Cortex of kidney (tissue), 1 donor: ENCODE measurements at places on chromosomes 1 and 21.

- DNase-seq = no peak
Measured at GRCh38 chr1:1567152-1567875, 7.3 kb downstream of the SSU72 start.

DNA sequence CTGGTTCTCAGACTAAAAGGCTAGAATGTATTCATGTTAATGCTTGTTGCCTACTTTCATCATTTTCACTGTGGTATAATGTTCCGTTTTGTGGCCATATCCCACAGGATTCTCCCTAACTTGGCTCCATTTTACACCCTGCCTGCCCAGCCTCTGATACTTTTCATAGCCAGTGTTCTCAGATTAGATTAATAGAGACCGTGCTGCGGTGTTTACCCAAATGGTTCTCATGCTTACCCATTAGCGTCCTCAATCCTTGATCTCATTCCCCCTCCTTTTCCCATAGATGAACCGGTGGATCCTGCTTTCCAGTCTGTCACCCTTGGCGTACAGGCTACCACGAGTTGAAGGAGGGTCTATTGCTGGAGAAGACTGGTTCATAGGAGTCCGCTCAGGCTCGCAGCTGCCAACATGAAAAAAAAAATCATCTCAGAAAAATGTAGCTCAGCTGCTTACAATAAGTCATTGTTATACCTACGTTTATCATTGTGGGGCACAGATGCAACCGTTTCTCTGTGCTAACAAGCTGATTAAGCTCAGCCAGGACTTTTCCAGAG is 78.7 kb downstream of the SETD4 start:
- no peak for DNase-seq

GRCh38 chr1:209585672-209586071 is 2.2 kb downstream of the CAMK1G start:
- DNase-seq = no peak

- no peak for DNase-seq
Measured at GRCh38 chr1:230994860-230995259, 16.0 kb downstream of the ARV1 start.

DNA sequence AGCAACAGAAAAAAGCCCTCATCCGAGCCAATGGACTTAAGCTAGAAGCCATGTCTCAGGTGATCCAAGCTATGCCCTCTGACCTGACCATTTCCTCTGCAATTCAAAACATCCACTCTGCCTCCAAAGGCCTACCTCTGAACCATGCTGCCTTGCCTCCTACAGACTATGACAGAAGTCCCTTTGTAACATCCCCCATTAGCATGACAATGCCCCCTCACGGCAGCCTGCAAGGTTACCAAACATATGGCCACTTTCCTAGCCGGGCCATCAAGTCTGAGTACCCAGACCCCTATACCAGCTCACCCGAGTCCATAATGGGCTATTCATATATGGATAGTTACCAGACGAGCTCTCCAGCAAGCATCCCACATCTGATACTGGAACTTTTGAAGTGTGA is 20.7 kb downstream of the NR5A2 start:
- no peak for DNase-seq

DNA sequence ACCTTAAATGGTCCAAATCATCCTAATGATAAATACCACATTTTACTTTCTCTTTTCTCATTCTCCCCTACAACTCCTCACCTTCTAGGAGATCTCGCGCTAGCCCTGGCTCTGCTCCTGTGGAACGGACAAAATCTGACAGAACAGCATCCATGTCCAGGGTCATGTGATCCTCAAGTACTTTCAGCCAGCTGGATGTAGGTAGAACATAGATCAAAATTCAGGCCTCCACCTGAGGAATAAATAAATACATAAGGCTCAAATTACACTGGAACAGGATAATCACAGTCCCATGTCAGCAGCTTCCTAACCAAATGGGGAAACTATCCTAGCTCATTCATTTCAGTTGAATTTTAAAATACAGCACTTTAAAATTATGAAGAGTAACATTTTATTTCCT is 33.2 kb downstream of the OTUD7B start:
- no peak for DNase-seq

DNA sequence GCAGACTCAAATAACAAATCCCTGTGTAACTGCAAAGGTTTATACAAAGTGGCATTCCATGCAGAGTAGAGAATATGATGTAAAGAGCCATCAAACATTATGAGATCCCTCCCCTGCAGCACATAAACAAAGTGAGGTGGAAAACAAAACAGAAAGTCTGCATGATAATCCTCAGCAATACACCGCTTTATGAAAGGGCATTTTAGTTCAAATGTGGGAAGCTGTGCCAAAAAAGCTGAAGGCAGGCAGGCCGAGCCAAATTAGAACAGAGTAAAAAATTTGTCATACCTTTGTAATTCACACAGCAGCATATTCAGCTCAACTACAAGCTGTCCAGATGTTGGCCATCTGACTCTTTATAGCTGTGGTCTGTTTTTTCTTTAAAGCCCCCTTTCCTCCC is 113.5 kb downstream of the LHX9 start:
- DNase-seq = no peak

DNA sequence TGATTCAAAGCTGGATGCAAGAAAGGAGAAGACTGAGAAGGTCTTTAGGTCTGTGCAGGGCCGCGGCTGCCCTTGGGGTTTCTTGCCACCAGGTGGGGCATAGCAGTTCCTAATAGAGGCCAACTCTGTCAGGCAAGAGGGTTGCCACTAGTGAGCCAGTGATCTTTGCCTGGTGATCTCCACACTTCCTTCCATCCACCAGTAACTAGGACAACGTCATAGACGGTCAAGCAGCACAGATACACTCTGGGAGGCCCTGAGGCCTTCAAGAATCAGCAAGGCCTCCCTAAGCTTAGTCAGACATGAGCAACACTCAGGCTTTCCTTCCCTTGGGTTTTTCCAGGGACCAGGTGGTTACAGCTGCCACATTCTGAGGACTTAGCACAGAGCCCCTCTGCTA is 32.9 kb upstream of the ATP2B4 start:
- no peak for DNase-seq

DNA sequence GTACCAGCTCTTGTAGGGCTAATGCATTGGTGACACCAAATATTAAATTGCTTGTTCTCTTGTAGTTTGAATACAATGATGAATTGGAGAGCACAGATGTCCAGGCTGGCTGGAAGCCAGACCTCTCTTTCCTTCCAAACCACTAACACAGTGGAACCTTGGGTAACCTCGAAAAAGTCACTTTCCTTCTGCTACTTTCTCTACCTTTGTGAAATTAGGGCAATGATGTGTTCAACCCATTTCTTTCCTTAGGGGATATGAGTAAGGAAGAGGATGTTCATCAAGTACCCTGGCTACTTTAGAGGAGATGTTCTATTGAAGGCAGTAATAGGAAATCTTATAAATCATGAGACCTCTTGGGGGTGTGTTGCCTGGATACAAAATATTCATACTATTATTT is 55.7 kb downstream of the XCL2 start:
- DNase-seq = no peak
